Kidney (tissue), 22 donors: ENCODE measurements at places on chromosomes 5 and 9. TPM values are rescaled to one million over a fixed set of nuclear protein-coding genes. Genes with fewer than 3 reads are reported as not detected.
A peak's percentile ranks its signal among the peaks of the same experiment; 100 is the strongest.

DPYSL3 gene
- 19.1 TPM for total RNA-seq

PRSS3 gene
- 0.79 TPM for total RNA-seq

FOXD4L4 gene
- 0.31 TPM for total RNA-seq

IFNA13 gene
- total RNA-seq, result not detected

GRCh38 chr5:155008669-155009068 lies 4.9 kb upstream of the KIF4B start:
- DNase-seq, result no peak

GRCh38 chr5:98604721-98605425 lies 168.6 kb upstream of the RGMB start:
- no peak for DNase-seq

DNA sequence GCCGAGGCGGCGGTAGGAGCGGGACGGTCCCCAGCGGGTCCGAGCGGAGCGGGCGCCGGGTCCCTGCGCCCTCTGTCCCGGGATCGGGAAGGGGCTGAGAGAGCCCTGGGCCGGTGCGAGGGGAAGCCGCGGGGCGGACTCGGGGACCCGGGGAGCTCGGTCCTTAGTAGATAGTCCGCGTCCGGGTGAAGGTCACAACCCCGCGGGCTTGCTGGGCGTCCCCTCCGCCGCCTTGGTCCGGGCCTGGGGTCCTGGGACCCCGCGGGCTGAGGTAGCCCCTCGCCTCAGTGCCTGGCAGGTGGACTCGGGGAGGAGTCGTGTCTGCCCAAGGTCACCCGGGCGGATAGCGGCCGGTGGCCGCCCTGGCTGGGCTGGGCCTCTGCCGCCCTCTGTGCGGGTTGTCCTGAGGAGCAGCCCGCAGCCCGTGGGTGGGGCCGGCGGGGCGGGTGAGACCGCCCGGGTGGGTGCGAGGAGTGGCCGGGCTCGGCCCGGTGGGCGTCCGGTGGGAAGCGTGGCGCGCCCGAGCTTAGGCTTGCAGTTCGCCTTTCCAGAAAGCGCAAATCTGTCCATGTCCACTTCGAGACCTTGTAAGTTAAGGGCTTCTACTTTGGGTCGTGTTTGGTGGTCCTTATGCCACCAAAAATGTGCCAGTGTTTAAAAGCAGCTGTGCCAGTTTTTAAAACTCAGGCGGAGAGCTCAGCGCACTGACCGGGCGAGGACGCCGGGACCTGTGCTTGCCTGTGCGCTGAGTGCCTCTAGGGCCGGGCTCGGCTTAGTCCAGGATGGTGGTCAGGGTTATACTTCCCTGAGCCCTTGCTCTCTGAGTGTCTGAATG lies 554 bp downstream of the SDHA start:
- peak; percentile 81 for DNase-seq

- no peak for DNase-seq
Measured at GRCh38 chr9:95592931-95593330, 76.2 kb upstream of the PTCH1 start.

DNA sequence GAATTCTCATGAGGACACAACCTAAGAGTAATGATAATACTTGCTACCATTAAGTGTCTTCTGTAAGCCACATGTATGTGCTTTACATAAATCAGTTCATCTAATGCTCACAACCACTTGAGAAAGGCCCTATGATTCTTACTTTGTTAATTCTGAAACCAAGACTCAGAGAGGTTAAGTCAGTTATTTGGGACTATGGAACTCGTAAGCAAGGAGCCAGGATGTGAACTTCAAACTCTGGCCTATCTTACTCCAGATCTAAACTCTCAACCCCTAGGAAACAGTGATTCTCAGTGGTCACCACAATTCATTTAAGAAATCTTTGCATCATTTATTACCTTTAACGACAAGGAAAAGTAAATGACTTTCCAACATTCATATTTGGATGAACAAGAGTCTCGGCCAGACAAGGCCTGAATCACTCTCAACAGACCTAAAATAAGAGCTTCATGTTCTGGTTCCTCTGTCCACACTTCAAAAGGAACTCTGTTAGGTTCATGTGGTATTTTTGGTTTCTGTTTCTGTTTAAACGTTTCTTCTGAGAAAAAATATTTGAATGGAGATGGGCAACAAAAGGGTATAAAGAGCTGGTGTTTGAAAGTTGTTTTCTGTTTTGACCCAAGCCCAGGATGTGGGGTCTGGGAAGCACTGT lies 104.8 kb downstream of the LPAR1 start:
- no peak for DNase-seq

DNA sequence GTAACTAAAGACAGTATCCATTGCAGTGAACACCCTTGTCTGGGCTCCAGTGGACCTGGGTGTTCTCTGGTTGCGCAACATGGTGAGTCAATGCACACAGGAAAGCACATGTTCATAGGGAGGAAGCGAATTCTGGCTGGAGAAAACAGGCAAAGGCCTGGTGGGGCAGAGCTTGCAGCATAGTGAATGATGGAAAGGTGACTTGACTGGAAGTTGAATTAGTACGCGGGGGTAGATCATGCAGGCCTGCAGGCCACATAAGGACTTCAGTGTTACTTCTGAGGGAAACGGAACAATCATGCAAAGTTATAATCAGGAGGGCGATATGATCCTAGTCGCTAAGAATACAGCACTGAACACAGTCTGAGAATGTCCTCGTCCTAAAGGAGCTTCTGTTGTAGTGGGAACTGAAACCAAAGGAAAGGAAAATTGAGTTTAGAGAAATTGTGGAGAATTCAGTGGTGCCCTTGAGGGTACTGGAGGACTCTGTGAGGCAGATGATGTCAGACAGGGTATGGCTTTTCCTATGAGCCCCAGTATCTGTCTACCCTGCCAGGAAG lies 71.9 kb upstream of the RANBP3L start:
- no peak for DNase-seq

DNA sequence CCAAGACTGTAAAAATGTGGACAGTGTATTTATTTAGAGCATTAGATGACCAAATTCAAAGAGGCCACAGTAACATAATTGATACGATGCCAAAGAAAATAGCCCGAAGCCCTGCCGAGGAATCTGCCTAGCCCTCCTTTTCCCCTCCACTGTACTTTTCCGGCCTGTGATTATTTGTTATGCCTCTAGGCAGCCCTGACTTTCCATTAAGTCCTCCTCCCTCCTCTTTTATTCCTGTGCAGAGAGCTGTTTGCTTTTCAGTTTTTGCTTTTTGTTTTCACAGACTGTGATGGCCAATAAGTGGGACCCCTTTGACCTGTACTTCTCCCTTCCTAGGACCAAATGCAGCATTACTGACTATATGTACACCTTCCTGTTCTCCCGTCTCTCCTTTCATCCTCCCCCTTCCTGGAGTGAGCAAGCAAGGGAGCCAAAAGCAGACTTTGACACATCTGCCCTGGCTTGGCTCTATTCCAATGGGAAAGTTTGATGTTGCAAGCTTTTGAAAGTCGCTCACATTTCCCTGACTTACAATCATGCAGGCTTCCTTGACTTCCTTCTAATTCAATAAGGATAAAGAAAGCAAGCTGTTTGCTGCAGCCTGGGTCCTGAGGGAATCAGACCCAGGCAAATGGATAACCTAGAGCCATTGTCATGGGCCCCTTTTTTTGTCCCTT lies 76.1 kb downstream of the NREP start:
- DNase-seq, result peak; percentile 91

GRCh38 chr9:109467936-109468335 lies 30.2 kb downstream of the PTPN3 start:
- DNase-seq, result no peak

- no peak for DNase-seq
Measured at GRCh38 chr5:44797841-44798240, 10.9 kb upstream of the MRPS30 start.

GRCh38 chr9:132806723-132807421 lies 71.2 kb downstream of the AK8 start:
- DNase-seq, result peak; percentile 61

DNA sequence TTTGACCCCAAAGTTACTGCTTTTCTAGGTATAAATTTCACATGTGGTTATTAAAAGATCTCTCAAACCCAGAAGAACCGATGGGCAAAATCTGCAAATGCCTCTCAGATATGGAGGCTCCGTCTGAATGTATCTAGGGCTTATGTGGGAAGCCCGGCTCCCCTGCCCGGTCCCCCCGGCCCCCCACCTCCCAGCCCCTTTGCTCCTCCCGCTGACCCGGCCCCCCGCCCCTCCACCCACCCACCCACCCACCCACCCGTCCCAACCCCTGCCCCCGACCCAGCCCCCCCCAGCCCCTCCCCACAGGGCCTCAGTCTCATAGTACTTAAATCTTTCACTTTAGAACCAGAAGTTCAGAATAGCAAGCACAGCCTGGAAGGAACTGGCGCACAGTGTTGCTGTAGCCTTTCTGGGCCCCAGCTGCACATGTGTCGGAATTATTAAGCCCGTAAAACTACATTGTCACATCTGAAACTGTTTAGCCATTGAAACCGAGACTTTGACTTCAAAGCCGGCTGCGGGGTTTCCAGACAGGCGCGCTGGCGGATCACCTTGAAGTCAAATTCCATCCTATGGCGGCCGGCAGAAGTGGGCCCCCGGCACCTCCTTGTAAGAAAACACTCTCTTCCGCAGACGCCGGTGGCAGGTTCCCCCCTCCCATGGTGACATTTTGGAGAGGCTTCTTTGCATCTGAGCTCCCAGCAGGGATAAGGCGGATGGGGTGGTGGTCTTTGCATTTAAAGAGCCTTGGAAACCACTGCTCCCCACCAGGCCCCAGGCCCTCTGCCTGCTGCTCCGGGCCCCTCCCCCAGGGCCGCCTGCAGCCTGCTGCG lies 12.8 kb downstream of the NKD2 start:
- peak; percentile 83 for DNase-seq

DNA sequence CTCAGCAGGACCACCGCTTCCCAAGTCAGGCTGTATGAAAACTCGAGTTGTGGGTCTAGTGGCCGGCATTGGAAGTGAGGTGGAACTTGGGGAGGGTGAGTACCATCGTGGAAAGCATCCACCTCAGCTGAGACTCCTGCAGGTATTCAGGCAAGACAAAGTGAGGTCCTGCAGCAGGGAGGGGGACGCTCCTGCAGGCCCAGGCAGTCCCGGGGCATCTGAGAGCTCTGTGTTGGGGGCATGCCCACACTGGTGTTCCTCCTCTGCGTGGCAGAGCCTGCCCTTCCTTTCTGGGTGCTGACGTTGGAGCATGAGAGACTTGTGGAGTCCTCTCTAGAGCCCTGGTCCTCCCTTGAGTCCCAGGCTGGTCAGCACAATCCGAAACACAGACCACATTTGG lies 187.7 kb downstream of the CACNA1B start:
- DNase-seq, result no peak

GRCh38 chr5:160504906-160505305 lies 83.3 kb downstream of the PTTG1 start:
- no peak for DNase-seq

- DNase-seq, result no peak
Measured at GRCh38 chr5:57432876-57433275, 49.7 kb downstream of the ACTBL2 start.

DNA sequence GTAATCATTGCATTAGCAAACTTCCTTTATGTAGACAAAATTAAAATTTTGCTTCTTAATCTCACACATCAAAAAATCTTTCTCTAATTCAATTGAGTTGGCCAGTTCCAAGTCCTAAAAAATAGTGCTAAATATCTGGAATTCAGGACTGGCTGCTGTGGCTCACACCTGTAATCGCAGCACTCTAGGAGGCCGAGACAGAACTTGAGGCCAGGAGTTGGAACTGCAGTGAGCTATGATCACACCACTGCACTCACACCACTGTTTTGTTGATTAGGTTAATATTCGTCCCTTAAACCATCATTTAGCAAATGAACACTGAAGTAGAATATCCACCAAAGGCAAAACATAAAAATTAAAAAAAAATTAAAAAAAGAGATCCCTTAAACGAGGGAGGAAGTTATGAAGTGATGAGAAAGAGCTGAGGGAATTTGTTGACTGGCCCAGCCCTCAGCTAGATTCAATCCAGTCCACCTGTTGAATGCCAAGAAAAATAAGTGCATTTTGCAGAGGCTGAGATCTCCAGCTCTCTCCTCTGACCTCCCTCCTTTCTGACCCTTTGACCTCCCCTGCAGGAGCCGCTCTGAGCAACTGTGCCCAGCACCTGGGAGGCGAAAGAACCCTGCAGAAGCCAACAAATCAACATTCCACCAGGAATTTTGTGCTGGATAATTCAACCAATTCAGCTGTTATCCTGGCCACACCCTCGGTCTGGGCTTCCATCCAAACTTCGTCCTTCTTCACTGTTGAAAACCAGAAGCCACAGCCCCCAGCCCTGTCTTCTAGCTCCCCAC lies 96.8 kb downstream of the OR2K2 start:
- no peak for DNase-seq

- DNase-seq, result no peak
Measured at GRCh38 chr5:142466195-142466971, 141.6 kb upstream of the SPRY4 start.

DNA sequence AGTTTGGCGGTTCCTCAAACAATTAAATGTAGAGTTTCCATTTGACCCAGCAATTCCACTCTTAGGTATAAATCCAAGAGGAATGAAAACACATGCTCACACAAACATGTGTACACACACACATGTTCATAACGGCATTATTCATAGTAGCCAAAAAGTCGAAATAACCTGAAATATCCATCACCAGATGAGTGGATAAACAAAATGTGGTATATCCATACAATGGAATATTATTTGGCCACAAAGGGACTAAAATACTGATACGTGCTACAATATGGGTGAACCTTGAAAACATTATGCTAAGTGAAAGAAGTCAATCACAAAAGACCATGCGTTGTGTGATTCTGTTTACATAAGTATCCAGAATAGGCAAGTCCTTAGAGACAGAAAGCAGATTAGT lies 8.7 kb downstream of the RGS3 start:
- DNase-seq, result no peak

GRCh38 chr5:10581424-10581748 lies 17.5 kb downstream of the ANKRD33B start:
- no peak for DNase-seq

DNA sequence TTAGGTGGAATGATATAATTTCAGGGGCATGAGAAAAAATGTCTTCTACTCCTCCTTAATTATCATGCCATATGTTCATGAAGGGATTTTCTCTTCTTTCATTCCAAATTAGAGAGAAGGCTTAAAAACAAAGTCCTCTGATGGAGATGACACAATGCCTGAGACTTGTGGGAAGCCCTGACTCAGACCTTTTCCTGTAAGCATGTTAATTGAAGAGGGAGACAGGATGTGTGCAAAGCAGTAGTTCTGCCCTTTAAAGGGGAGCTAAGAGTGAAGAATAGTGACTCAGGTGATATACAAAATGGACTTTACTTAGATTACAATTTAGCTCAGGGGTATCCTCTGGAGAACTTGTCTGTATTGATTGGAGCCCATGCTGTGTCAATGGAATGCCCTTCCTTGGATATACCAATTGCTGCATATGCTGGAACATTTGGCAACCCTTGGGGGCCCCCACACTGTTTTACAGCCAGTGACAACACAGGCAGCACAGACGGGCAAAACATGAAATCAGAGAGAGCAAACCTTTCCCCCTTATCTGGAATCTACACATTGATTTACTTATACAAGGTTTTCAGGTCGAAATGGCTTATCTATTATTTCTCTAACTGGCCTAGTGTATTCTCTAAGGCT lies 81.3 kb downstream of the IZUMO3 start:
- no peak for DNase-seq

- DNase-seq, result peak; percentile 81
Measured at GRCh38 chr9:89606049-89606623, 1.3 kb downstream of the GADD45G start.
